ENCODE measurements at places on chromosomes 16 and 17.

DNA sequence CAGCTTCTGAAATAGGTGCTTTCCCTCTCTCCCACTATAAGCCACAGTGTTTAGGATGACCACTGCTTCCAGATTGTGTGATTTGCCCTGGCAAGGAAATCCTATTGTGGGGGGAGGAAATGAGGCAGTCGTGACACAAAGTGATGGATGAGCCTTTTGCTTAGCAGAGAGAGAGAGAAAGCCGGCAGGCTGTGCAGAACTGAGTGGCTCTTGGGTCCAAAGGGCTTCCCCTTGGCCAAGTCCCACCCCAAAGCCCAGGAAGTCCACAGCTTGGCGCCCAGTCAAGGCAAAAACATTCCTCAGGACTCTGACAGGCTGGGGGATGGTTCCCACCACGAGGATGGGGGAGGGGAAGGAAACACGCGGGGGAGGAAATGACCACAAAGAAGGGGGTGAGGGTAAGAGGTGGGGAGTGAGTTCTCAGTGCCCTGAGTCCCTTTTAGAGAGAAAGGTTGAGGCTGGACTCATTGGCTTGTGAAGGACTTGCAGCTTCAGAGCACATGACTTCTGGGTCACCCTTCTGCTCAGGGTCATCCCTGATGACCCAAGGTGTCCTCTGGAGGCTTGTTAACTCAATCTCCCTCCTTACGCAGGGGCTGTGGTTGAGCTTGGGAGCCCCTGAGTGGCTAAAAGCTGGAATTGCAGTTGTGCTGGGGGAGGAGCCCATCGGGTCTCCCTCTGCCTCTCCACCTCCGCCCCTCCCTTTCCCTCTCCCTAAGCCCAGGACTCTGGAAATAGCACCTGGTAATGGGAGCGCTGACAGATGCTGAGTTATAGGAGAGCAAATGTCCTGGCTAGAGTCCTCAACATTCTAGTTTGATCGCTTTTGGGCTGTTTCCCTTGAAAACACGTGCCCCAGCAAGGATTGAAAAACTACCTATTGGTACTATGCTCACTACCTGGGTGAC lies 10.3 kb upstream of the MSL1 start:
- peak; percentile 47 for DNase-seq

DNA sequence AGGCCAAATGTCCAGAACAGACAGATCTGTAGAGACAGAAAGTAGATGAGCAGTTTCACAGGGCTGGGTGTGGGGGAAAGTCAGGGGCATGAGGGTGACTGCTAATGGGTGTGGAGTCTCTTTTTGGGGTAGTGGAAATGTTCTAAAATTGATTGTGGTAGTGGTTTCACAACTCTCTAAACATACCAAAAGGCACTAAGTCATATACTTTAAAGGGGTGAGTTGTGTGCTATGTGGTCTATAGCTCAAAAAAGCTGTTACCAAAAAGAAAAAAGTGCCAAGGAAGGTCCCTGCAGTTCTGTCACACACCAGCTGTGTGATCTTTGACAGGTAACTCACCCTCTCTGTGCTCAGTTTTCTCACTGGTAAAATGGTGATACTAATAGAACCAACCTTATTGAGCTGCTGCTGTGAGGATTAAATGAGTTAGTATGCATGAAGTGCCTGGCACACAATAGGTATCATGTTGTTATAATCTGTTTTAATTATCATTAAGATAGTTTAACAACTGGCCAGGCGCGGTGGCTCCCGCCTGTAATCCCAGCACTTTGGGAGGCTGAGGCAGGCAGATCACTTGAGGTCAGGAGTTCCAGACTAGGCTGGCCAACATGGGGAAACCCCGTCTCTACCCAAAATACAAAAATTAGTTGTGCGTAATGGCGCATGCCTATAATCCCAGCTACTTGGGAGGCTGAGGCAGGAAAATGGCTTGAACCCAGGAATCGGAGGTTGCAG lies 10.3 kb downstream of the ITGAX start:
- DNase-seq = no peak

GRCh38 chr16:72467157-72467759 lies 295.3 kb upstream of the PMFBP1 start:
- DNase-seq = no peak

GRCh38 chr16:2485811-2486507 lies 11.0 kb downstream of the TBC1D24 start:
- no peak for DNase-seq

DNA sequence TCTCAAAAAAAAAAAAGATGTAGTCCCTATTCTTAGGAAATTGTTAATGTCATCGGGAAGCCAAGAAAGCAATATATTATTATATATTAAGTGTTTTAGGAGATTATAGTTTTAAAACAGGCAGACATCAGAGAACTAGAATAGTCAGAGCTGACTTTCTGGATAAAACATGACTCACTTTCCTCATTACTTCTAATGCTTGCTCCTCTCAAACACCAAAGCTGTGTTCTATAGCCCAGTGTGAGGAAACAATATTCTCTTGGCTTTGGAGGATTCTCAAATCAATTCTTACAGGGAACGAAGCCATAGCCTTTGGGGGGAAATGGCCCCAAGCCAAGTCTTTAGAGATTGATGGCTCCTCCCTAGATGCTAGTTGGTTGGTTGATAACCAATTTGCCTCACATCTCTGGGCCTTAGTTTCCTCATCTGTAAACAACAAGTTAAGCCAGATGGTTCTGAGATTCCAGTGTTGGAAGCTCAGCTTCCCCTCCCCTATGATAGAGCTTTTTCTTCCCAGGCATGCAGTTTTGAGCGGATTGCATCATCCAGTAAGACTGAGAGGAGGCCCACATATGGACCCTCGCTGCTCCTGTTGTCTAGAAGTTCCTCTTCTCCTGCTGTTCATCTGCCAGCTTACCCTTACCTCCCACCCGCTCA lies 12.4 kb downstream of the NMT1 start:
- no peak for DNase-seq

- no peak for DNase-seq
Observed at GRCh38 chr17:71709946-71710345, 410.9 kb upstream of the SOX9 start.

- DNase-seq = no peak
Observed at GRCh38 chr16:23072769-23073549, 76.3 kb downstream of the USP31 start.

DNA sequence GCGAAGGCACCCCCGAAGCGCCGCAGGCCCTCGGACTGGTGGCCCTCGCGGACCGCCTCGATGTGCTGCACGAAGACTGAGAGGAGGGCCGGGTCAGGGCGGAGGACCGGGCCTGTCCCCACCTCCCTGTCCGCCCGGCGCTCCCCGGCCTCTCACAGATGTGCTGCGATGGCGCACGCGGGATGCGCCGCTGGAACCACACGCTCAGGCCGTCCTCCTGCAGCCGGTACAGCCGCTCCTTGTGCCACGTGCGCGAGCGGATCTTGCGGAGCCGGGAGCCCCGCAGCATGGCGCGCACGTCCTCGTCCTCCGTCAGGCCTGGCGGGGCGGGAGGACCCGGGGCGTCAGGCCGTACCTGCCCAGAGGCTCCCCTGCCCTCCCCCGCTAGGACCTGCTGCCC lies 11.3 kb downstream of the PLCD3 start:
- no peak for DNase-seq

GRCh38 chr16:29962344-29962994 lies 590 bp downstream of the TMEM219 start:
- DNase-seq = no peak

DNA sequence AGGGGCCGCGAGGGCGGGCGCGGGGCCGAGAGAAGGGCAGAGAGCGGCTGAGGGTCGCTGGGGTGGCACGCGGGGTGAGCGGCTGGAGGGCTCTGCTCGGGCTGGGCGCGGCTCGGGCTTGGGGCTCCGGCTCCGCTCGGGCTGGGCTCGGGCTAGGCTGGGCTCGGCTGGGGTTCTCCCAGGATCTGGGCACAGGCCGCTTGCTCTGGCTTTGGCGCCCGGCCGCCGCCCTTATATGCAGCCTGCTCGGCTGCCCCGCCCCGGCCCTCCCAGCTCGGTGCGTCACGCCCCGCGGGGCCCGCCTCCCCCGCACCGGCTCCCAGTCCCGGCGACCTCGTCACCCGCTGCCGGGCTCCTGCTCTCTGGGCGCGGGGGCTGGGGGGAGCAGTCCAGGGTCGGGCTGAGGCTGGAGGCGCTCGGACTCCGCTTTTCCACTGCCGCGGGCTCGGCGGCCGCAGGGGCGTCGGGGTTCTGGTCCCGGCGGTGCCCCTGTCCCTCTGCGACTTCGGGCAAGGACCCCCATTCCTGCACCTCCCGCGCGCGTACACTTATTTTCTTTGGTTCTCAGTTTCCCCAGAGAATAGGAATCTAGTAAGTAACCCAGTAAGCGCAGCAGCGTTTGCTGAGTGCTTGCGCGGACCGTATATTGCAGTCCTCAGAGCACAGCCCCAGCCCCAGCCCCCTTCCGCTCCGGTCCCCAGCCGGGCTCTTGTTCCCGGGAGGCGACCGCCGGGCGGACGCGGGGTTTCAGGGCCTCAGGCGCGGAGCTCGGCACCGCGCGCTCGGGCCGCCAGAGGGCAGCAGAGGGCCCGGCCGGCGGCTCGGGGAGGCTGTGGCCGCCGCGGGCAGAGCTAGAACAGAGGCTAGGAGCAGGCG lies at the start of gene RASD1:
TSS of gene RASD1 (minus strand) at position 207 of the 876 bp plus-strand sequence. CDS start 214 bp downstream, outside the sequence.
- DNase-seq = peak; percentile 67

- no peak for DNase-seq
Observed at GRCh38 chr17:79633993-79634813, 23.4 kb upstream of the RBFOX3 start.

- DNase-seq = no peak
Observed at GRCh38 chr17:21268596-21269188, 15.5 kb upstream of the NATD1 start.

GRCh38 chr16:79286646-79287423 lies 313.7 kb downstream of the MAF start:
- no peak for DNase-seq

GRCh38 chr16:55478827-55479429 lies at the start of gene MMP2:
Gene MMP2, plus strand, starts transcription at chr16:55479198. Its CDS starts 282 bp downstream, at chr16:55479480.
- no peak for DNase-seq
